Omental fat pad (tissue), 4 donors: ENCODE measurements at places on chromosomes 13 and 19. TPM values are rescaled to one million over a fixed set of nuclear protein-coding genes. Genes with fewer than 3 reads are reported as not detected.

CYP4F2 gene
- not detected for total RNA-seq

DNA sequence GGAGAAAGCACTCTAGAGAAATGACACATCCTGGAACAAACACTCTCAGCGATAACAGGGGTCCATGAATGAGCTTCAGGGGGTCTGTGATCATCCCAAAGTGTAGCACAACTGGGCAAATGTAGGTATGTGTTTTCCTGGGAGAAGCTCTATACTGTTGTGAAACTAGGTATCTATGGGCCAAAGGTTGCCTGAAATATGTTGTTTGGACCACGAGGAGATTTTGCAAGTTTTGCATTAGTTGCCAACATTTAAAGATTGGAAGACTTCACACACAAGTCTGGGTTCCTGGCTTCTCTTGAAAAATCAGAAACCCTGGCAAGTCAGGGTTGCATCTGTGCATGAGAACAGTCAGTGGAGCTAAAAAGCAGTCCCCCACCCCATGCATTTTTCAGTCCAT, 26.7 kb upstream of the POU2F2 start:
- no peak for DNase-seq

KIR2DL1 gene
- total RNA-seq, result not detected

- no peak for DNase-seq
These were observed 27.2 kb downstream of the COL4A2 start for GRCh38 chr13:110334256-110334655.

ADGRE1 gene
- total RNA-seq, result 0.24 TPM

DNA sequence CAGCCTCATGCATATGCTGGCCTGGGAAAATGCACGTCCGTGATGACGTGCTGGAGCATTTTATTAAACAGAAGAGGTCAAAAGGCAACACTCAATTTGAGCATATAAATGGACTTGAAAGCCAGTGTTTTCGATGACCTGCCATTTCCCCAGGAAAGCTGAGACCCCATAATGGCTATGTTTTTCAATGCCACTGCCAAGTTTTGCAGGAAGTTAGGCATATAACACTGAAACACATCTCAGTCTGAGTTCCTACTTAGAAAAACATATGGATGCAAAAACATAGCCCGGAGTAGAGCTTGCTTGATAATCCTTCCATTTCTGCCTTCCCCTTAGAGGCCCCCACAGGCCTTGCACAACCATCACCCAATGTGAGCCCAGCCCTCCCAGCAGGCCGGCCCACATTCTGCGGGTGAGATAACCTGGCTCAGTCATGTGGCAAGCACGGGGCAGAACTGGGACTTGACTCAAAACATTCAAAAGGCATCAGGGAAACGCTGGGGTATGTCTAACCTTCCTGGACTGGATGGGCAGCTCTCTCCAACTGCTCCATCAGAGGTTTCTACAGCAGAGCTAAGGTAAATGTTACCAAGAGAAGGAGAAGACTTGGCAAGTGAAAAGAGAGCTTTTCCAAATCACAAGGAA, 24.9 kb downstream of the EPS15L1 start:
- peak; percentile 62 for DNase-seq

- no peak for DNase-seq
These were observed 407.7 kb downstream of the LMO7 start for GRCh38 chr13:76043874-76044273.

DNA sequence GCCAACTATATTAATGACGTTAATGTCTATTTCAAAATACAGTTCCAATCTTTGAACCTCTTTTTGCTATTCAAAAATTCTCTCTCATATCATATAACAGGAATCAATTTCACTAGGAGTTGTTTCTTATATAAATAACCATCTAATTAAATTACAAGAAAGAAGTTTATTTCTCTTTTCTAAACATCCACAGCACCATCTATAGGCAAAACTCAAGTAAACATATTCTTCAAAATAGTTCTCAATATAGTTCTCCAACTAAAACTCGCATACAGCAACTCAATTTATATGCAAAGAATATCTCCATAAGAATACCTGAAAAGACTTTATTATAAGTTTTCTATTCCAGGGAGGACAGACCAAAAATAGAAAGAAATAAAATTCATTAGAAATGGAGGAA, 65.6 kb downstream of the RBM26 start:
- no peak for DNase-seq

- no peak for DNase-seq
These were observed 3.6 kb downstream of the DACH1 start for GRCh38 chr13:71863254-71863865.

DNA sequence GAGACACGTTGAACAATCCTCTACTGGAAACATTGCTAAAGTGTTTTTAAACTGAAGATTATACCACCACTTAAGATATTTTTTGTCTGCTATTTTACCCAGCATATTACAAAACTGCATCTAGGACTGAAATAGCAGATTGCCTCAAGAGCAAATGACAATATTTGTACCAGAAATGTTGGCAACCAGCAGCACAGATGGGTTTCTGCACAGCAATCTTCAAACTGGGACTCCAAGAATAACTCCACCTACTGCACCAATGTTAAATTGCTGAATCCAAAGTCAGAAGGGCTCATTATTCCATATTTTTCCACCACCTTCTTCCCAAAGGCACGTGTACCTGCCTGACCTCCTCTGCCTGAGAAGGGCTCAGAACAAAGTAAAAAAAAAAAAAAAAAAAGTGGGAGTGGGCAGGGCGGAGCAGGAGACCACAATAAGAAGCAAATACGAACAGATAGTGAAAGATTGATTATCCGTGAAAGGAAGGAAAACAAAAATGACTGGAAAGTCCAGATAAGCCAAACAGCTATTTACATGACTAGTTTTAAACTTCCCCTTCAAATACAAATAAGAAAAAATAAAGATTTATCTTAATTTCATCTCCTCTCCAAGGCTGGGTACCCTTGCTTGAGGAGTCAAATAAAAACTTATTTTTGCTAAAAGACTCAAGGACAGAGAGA, 79.4 kb downstream of the FOXO1 start:
- DNase-seq, result no peak

ZNF66 gene
- 6.6 TPM for total RNA-seq

METTL21C gene
- total RNA-seq, result not detected

GSX1 gene
- total RNA-seq, result not detected

DNA sequence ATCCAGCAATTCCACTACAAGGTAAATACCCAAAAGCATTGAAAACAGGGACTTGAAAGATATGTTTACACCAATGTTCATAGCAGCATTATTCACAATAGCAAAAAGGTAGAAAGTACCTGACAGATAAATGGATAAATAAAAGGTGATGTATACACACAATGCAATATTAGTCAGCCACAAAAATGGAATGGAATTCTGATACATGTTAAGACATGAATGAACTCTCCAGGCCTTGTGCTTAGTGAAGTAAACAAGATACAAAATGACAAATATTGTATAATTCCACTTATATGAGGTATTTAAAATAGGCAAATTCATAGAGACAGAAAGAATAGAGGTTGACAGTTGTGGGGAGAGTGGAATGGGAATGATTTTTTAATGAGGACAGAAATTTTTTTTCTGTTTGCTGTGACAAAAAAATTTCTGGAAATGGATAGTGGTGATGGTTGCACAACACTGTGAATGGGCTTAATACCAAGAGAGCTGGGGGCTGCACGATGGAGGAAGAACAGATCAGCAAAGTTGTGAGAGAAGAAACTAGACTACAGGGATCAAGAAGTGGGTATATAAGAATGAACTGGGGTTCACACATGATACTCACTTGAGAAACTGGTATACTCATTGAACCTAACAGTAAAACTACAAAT, 137.2 kb downstream of the MZT1 start:
- no peak for DNase-seq

DNA sequence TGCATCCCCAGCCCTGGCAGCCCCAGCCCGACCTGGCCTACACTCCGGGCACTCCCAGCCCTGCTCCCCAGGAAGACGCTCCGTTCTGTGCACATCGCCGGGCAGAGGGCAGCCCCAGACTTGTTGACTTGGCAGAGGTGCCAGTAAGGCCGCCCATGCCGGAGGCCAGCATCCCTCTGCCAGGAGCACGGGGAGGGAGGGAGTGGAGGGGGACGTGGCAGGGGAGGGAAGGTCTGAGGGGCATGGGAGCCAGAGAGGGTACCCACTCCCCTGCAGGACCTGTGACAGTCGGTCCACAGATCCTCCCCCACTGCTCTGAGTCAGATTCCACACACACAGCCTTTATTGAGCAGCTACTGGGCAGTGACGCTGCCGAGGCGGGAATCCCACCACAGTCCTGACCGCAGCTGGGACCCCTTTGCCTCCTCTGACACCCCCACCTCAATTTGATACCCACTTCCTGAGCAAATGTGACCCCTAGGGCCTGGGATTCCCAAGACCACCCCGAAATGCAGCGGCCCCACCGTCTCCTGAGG, 1.9 kb upstream of the NKPD1 start:
- no peak for DNase-seq

- DNase-seq, result no peak
These were observed 5.2 kb downstream of the POLRMT start for GRCh38 chr19:628168-628567.

FPR1 gene
- 15.0 TPM for total RNA-seq

GRCh38 chr13:98950705-98951104, 27.2 kb downstream of the DOCK9 start:
- no peak for DNase-seq

DNA sequence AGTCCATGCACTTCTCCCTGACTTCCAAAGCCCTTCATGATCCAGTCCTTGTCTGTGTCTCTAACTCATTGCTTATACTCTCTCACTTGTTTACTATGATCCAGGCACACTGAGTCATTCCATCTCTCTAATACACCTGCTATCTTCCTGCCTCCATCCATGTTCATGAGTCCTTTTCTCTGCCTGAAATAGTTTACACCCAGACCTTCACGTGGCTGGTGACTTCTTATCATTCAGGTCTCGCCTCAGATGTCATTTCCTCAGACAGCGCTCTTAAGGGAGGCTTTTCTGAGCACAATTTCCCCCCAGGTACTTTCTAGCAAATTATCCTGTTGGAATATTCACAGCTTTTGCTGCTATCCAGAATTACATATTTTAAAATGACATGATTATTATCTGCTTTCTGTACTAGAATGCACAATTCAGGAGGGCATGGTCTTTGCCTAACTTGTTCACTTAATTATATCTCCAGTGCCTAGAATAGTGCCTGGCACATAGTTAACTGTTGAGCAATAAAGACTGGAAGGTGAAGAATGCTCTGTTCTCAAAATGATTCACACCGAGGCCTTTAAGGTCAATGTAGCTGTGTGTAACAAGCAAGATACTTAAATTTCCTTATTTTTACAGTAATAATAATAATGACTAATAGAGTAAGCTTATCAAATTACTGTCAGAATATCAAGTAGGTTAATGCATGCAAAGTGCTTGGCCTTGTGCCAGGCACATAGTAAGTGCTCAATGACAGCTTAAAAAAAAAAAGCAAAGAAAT, 183.7 kb upstream of the SPRY2 start:
- no peak for DNase-seq

DNA sequence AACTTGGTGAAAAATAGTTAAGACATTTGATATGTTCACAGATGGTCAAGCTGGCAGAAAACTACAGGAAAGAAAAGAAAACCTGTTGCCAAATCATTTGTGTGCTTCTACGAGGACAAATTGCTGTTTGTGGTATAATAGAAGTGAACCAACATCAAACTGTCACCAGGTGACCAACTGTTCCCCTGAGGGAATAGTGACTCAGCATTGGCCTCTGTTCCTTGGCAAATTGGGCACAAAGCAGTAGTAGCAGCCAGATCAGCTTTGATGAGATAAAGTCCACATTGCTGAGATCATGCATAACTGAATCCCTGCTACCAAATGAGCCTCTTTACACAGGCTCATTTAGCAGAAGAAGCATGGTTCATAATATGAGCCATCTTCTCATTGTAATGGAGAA, 103.5 kb downstream of the POSTN start:
- no peak for DNase-seq

DNA sequence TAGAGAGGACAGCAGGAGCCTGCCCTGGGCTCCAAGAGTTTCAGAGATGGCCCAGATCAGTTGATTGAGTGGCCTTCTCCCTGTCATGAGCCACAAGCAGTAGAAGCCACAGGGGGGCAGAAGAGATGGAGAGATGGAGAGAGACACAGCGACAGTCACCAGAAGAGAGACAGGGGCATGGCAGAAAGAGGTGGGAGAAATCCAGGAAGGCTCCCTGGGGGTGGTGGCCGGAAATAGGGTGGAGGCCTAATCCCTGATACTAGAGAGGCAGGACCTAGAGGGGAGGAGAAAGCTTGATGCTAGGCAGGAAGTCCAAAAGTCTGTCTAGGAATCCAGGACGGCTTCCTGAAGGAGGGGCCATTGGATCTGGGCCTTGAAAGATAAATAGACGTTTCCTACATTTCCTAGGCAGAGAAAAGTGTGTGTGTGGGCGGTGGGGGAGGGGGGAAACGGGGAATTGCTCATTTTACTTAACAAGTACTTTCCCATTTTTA, 9.6 kb upstream of the TPM4 start:
- no peak for DNase-seq

GRCh38 chr19:3710265-3710812, 2.2 kb downstream of the TJP3 start:
- DNase-seq, result peak; percentile 44

DNA sequence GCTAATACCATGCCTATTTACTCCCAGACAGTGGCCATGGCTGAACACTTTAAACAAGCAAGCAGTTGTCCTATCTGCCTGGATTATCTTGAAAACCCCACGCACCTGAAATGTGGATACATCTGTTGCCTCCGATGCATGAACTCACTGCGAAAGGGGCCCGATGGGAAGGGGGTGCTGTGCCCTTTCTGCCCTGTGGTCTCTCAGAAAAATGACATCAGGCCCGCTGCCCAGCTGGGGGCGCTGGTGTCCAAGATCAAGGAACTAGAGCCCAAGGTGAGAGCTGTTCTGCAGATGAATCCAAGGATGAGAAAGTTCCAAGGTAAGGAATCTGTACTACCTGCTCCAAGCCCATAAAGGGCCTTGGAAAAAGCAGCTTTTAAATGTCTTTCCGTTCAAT, 8.6 kb downstream of the RFPL4AL1 start:
- DNase-seq, result no peak

- DNase-seq, result no peak
These were observed 6.6 kb downstream of the STARD13 start for GRCh38 chr13:33278913-33279312.

DNA sequence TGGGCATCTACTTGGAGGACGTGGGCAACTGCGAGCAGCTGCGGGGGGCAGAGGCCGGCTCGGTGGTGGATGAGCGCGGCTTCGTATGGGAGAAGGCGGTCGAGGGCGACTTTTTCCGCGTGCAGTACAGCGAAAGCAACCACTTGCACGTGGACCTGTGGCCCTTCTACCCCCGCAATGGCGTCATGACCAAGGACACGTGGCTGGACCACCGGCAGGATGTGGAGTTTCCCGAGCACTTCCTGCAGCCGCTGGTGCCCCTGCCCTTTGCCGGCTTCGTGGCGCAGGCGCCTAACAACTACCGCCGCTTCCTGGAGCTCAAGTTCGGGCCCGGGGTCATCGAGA, 10.3 kb upstream of the STRN4 start:
- DNase-seq, result no peak

- DNase-seq, result no peak
These were observed 126.4 kb upstream of the FRY start for GRCh38 chr13:31904941-31905824.

DNA sequence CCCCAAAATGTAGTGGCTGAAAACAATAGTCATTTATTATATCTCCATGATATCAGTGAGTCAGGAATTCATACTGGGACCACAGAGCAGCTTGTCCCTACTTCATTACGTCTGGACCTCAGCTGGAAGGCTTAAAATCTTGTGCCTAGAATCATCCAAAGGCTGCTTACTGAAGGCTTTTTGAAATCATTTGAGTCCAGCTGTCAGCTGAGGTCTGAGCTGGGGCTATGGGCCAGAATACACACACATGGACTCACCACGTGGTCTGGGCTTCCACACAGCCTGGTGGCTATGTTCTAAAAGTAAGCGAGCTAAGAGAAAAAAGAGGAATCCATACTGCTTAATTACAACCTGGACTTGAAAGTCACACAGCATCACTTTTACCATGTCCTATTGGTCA, 209.2 kb downstream of the KCTD12 start:
- DNase-seq, result no peak
